ENCODE measurements at places on chromosomes 3 and 15.

GRCh38 chr3:123745184-123745855 lies 138.8 kb downstream of the MYLK start:
- DNase-seq = no peak

DNA sequence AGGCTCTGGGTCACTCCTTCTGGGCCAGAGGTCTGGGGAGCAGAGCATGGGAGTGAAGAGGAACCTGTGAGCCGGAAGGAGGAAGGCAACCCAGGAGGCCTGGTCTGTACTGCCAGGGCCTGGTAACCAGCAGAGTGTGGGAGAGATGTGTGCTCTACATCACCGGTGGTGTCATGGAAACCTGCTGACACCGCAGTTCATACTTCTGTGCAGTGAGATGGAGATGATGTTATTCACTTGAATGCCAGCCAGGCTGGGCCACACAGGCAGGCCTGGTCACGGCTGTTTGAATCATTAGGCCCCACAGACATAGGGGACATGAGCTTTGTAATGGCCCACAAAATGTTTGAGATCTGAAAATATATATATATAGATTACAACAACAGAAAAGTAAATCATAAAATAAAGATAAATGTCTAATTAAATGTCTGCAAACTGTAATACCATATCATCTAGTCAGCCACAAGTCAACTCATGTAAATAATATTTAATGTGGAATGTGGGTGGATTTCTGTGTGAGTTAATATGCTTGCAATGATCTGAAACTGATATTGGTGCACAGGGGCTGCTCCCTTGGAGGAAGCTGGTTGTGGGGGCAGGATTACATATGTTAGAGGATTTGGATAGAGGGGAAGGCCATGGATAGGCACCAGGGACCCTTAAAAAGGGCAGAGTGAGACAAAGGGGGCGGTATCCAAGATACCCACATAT lies 108.5 kb upstream of the PFN2 start:
- no peak for DNase-seq

- DNase-seq = no peak
These were observed 35.1 kb upstream of the CPB1 start for GRCh38 chr3:148792516-148792915.

DNA sequence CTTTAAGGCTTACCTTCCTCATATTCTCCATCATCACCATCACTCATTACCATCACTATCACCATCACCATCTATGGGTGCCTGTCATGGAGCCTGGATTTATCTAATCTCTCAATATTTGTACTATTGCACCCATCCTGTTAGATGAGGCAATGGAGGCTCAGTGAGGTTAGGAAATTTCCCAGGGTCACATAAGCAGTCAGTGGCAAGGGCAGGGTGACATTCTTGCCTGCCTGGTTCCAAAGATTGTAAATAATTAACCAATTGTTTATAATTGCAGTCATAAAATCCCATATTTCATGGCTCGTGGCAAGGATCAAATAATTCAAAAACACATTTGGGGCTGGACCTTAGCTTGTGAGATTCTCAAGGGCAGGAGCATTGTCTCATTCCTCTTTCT lies 55.2 kb downstream of the MGLL start:
- no peak for DNase-seq

DNA sequence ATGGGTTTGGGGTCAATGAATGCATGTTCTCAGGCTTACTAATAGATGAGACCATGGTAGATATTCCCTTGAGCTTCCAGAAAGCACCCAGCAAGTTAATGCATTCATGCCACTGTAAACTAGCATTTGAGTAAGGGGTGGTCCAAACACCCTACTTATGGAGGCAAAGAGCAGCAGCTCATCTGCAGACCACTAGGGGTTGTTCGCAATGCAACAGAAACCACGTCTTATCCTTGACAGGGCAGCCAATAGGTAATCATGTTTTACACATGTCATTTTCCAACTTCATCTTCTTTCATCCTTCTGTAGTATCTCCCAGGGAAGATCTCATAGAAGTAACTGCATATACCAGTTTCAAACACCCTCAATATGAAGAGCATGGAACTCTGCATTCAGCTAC lies 330.2 kb downstream of the RORA start:
- DNase-seq = no peak

DNA sequence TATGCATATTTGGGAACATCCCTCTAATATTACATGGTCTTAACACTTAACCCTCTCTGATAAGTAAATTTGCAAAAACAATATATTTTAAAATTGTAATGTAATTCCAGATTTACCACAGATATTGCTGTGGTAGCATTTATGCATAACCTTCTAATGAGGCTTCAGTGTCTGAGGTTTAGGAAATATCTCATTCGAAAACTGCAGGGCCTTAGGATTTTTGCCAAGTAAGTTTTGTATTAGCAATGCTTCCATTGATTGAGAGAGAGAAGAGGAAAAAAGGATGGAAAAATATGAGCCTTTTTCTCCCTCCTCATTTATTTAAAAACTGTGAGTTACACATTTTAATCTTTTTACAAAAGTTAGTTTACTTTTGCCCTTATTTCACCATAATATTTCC lies 294.6 kb downstream of the EPHA3 start:
- no peak for DNase-seq

- no peak for DNase-seq
These were observed 71.8 kb downstream of the CPNE4 start for GRCh38 chr3:131962982-131963381.

- no peak for DNase-seq
These were observed 339.7 kb downstream of the IL5RA start for GRCh38 chr3:2770451-2770850.

- no peak for DNase-seq
These were observed 11.0 kb downstream of the SCN10A start for GRCh38 chr3:38805004-38805403.

DNA sequence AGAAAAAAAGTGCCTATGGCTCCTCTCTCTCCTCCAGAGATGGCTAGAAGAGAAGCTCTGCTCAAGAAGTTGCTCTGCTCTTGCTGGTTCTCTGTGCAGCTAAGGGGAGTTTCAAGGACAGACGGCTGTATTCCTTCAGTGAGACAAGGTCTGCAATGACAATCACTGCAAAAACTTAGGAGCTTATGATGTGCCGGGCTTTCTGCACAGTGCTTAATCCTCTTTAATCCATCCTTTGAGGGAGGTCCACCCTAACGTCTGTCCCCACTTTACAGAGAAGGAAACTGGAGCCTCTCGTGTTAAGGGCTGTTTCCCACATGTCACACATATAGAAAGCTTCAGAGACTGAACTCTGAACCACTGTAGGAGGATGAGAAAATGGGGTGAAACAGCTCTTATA lies 260.6 kb downstream of the MEX3B start:
- no peak for DNase-seq

DNA sequence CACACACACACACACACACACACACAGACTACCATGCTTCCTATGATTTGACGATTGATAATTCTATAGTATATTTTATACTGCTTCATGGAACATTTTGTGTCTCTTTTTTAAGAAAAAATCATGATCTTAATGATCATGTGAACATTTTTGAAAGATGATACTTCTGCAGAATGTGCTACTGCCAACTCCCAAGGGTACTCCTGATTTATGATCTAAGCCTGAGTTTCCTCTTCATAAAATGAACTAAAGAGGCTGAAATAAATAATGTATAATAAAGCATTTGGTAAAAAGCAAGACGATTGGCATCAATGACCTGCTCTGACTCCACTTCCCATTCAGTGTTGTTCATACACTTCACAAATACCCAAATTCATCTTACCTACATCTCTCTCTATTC lies 333.8 kb upstream of the RBMS3 start:
- DNase-seq = no peak

DNA sequence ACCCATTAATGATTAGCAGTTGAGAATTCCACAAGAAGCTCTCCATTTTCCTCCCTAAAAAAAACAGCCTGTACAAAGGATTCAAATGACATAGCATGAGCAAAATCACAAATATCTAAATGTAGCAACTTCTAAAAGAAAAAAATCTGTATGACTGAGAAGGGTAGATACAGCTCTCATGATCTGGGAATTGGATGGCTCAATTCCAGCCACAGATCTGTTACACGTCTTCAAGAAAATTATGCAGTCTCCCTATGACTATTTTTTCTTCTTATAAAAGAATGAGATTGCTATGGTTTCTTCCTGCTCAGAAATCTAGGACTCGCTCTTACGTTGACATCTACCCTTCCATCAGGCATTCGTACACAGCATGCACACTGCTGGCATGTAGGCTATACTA lies 71.5 kb downstream of the PLCH1 start:
- no peak for DNase-seq

DNA sequence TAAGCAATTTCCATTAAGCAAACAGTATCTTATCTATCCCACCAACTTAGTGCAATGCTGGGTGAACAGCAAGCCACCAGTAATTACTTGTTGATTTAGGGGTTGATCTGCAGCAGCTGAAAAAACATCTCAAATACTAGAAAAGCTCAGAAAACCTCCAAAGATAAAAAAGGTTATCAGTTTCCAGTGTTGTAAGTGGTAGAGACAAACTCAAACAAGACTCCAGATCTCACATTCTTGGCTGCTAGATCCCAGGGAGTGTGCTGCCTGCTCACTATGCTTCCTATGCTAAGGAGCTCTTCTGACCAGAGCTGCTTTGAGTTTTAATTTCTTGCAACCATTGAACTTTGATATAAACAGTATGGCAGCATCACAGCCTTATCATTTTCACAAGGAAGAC lies 11.3 kb downstream of the B3GALNT1 start:
- no peak for DNase-seq

Data from activated CD8-positive, alpha-beta memory T cell treated with anti-CD3 and anti-CD28 coated beads for 1 hour (primary cell).